ENCODE measurements at places on chromosomes 7 and 10. TPM values are rescaled to one million over a fixed set of nuclear protein-coding genes. Genes with fewer than 3 reads are reported as not detected.

PIP gene
- not detected for total RNA-seq

GRCh38 chr7:40498924-40499510 lies 364.2 kb downstream of the SUGCT start:
- no peaks in the 10 kb centered on the region for H3K27me3 ChIP-seq
- no peaks in the 10 kb centered on the region for H3K36me3 ChIP-seq
- DNase-seq = no peak
- H3K4me1 ChIP-seq = no peaks in the 10 kb centered on the region

- DNase-seq = no peak
- no peaks in the 10 kb centered on the region for H3K4me1 ChIP-seq
- no peak overlapping the region for H3K27ac ChIP-seq
- H3K4me3 ChIP-seq = no peak overlapping the region
- no peaks in the 10 kb centered on the region for H3K36me3 ChIP-seq
Observed at GRCh38 chr7:120097020-120097419, 176.0 kb upstream of the KCND2 start.

CPXM2 gene
- total RNA-seq = 5.3 TPM

CFAP58 gene
- total RNA-seq = 0.63 TPM

ATG9B gene
- total RNA-seq = 1.2 TPM

SLC16A9 gene
- 16.0 TPM for total RNA-seq

DNA sequence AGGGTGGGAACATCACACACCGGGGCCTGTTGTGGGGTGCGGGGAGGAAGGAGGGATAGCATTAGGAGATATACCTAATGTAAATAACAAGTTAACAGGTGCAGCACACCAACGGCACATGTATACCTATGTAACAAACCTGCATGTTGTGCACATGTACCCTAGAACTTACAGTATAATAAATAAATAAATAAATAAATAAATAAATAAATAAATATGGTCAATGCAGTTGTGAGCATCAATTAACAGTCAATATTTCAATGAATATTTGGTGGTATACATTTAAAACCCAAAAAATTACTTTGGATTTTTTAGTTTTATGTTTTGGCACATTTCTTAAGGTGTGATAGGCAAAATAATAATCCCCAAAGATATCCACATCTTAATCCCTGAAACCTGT lies 15.6 kb downstream of the TRDMT1 start:
- no peak overlapping the region for H3K27ac ChIP-seq
- H3K27me3 ChIP-seq = no peaks in the 10 kb centered on the region
- no peak overlapping the region for H3K4me3 ChIP-seq
- peaks cover 14% of the 10 kb centered on the region for H3K4me1 ChIP-seq
- H3K36me3 ChIP-seq = no peaks in the 10 kb centered on the region

DNA sequence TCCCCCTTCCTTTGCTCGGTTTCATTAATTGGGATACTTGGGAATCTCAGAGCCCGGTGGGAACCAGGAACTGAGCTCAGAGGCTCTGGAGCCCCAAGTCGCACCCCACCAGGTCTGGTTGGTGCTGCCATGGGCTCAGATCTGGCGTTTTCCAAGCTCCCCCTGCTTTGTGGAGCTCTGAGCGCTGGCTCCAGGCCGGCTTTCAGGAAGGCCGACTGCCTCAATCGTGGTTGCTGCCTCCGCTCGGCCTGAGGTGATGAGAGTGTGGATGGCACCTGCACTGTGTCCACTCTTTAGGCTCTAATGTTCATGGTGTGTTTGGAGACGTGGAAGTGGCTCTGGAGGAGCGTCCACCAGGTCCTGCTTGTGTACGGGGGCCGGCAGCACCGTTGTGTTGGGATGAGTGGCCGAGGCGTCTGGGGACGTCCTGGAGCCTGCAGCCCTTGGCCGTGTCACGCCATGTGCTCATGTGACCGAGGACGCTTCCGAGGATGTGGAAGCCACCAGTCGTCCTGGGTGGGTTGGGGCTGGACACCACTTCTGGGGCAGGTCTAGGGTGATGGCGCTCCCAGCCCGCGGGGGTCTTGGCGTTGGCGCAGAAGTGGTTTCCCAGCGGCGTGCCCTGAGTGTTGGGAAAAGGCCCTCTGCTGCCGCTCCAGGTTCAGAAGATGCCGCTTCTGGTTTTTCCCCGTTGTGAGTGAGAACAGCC lies 8.2 kb downstream of the INPP5A start:
- DNase-seq = no peak
- H3K27me3 ChIP-seq = no peaks in the 10 kb centered on the region
- H3K36me3 ChIP-seq = no peaks in the 10 kb centered on the region
- H3K4me3 ChIP-seq = no peak overlapping the region

DNA sequence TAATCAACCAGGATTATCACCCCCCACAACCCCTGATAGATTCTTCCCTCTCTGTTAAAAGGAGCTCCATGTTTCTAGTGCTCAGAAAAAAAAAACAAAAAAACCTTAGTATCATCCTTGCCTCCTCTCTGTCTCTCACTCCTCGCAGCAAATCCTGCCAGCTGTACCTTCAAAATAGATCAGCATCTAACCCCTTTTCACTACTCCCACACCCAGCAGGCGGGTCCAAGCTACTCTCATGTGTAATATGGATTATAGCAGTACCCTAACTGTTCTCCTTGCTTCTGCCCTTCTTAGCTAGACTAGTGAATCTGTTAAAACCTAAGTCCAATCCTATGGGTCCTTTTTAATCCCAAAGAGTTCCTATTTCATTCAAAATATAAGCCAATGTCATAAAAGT lies 667.4 kb downstream of the MAGI2 start:
- DNase-seq = no peak
- no peaks in the 10 kb centered on the region for H3K36me3 ChIP-seq
- H3K4me1 ChIP-seq = peaks cover 3% of the 10 kb centered on the region
- H3K27ac ChIP-seq = no peak overlapping the region

GRCh38 chr7:134948736-134949135 lies 37.6 kb upstream of the AGBL3 start:
- H3K27me3 ChIP-seq = no peaks in the 10 kb centered on the region
- H3K36me3 ChIP-seq = peaks cover 40% of the 10 kb centered on the region
- no peaks in the 10 kb centered on the region for H3K4me1 ChIP-seq
- DNase-seq = no peak

DNA sequence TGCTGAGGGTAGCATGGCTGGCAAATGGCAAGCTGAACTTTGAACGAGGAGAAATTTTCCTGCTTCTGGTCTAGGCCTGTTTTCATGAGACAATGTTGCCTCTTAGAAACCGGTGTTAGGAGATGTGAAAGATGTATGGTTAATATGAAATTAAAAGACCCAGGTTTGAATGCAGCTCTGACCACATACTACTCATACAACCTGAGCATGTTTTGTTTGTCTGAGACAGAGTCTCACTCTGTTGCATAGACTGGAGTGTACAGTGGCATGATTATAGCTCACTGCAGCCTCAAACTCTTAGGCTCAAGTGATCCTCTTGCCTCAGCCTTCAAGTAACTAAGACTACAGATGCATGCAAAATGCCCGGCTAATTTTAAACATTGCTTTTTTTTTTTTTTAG lies 193.4 kb upstream of the FZD8 start:
- no peak overlapping the region for H3K4me3 ChIP-seq
- no peaks in the 10 kb centered on the region for H3K36me3 ChIP-seq
- H3K27me3 ChIP-seq = no peaks in the 10 kb centered on the region
- DNase-seq = no peak

DNA sequence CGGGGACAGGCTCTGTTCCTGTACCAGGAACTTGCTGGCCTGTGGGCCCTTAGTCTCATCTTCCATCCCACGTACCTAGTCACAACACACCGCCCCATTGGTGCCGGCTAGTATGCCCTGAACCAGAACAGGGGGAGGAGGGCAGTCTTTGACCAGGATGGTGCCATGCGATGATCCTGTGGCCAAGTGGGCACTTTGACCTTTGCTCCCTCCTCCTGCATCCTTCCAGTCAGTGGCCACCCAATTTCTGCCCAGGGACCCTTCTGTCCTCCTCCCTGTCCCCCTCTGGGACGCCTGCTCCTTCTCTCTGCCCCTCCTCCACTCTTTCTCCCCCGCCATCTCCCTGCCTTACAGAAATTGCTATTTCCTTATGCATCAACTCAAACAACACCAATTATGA lies 126.3 kb upstream of the CHST15 start:
- H3K27ac ChIP-seq = no peak overlapping the region
- H3K36me3 ChIP-seq = no peaks in the 10 kb centered on the region
- DNase-seq = no peak
- H3K27me3 ChIP-seq = no peaks in the 10 kb centered on the region
- peaks cover 13% of the 10 kb centered on the region for H3K4me1 ChIP-seq
- H3K4me3 ChIP-seq = no peak overlapping the region

GRCh38 chr7:17368856-17369524 lies 70.5 kb downstream of the AHR start:
- H3K27me3 ChIP-seq = no peaks in the 10 kb centered on the region
- H3K4me3 ChIP-seq = no peak overlapping the region
- H3K36me3 ChIP-seq = no peaks in the 10 kb centered on the region

TLX1 gene
- total RNA-seq = not detected

- H3K36me3 ChIP-seq = peaks cover 7% of the 10 kb centered on the region
- H3K27me3 ChIP-seq = no peaks in the 10 kb centered on the region
- peaks cover 48% of the 10 kb centered on the region for H3K4me1 ChIP-seq
- peak overlapping the region; percentile 83 for H3K27ac ChIP-seq
- H3K4me3 ChIP-seq = 0 out of 2 replicates have a peak overlapping the region, but pooled peaks have one; percentile 17
Observed at GRCh38 chr10:126153711-126154628, 234.3 kb downstream of the ADAM12 start.

All from GM23338 (cell line).